ENCODE measurements at places on chromosomes 2 and 18. TPM values are rescaled to one million over a fixed set of nuclear protein-coding genes. Genes with fewer than 3 reads are reported as not detected.

DNA sequence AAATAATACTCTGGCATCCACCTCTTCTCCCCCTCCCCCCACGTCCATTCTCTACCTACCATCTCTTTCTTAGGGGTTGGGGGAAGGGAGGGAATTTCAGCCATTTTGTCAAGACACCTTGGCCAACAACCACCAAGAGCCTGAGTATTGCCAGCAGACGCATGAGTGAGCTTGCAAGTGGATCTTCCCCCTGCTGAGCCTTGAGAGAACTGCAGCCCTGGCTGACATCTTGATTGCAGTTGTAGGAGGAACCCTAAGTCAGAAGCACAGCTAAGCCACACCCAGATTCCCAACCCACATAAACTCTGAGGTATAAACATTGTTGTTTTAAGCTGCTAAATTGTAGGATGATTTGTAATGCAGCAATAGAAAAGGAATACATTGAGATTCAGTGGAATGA is 165.6 kb downstream of the TMEFF2 start:
- peak; percentile 26 for DNase-seq

DNA sequence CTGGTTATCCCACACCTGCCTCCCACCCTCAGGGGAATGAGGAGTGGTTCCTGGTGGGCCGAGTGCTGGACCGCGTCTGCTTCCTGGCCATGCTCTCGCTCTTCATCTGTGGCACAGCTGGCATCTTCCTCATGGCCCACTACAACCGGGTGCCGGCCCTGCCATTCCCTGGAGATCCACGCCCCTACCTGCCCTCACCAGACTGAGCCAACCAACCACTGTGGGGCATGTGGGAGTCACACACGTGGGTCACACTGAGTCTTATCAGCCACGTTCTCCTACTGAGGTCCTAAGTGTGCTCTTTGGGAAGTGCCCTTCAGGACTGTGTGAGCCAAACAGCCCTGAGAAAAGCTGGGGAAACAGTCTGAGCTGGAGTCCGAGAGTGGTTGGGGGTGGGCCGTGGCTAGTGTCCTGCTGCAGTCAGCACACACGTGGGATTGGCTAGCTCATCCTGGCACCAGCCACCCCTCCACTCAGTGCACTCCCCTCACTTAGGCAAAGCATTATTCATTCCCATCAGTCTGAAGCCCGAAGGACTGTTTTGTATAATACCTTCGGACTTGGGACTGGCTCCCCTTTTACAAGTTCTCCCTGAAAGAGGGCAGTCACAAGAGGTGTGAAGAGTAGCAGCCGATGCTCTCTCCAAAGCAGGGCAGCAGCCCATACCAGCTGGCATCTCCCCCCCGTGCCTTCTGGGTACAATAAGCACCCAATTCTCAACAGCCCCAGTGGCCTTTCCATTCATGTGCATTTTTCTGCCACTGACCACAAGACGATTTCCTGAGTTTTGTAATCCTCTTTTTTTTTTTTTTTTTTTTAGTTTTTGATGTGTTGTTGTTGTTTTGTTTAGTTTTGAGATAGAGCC is 4.6 kb downstream of the TIGD1 start:
- no peak for DNase-seq

- no peak for DNase-seq
Observed at GRCh38 chr2:230008708-230009066, 60.0 kb downstream of the SLC16A14 start.

PHLPP1 gene
- 4.8 TPM for total RNA-seq

DNA sequence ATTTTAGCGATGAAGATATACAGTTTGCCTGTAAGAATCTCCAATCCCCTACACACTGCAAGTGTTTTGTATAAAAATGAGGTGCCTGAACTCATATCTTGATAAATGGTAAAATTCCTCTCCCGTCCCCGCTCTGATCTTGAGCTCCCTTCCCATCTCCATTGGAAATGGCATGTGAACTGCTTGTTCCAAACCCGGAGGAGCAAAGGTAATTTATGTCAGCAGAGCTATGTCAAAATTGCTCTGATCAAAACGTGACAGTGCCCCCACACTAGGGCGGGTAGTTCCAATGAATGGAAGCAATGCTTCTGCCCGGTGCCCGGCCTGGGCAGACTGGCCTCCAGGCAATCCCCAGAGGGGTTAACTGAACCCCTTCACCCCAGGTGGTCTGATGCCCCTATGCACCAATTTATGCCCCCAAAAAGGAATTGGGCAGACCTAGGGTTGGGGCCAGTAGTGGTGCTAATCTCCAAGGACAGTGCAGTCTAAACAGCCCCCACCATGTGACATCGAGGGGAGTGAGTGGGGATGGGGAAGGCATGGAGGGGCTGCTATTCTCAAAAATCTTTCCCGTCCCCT is 3.6 kb upstream of the GMPPA start:
- no peak for DNase-seq

GRCh38 chr2:83689402-83689801 is 769.7 kb downstream of the SUCLG1 start:
- DNase-seq = no peak

TEKT4 gene
- not detected for total RNA-seq

GRCh38 chr2:183123959-183124221 is 353 bp upstream of the NUP35 start:
- no peak for DNase-seq

ZAP70 gene
- total RNA-seq = 0.33 TPM

DNA sequence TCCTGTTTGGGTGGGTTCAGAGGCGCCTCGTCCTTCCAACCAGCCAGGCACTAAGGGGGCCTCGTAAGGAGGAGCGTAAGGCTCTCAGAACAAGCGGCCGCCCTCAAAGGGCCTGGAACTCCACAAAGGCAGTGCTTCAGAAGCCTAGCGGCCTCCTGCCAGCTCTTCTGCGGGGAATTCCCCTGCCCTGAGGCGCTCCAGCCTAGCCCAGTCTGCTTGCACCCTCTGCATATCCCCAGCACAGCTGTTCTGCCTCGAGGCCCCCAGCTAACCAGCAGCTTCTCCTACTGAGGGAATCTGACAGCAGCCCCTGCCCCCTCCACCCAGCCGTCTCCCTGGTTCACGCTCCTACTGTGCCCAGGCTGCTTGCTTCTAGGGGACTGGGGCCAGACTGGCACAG is 265.9 kb downstream of the TFCP2L1 start:
- DNase-seq = peak; percentile 21

PSMA8 gene
- total RNA-seq = not detected

- DNase-seq = no peak
Observed at GRCh38 chr2:33116799-33117198, 170.0 kb downstream of the LTBP1 start.

DNA sequence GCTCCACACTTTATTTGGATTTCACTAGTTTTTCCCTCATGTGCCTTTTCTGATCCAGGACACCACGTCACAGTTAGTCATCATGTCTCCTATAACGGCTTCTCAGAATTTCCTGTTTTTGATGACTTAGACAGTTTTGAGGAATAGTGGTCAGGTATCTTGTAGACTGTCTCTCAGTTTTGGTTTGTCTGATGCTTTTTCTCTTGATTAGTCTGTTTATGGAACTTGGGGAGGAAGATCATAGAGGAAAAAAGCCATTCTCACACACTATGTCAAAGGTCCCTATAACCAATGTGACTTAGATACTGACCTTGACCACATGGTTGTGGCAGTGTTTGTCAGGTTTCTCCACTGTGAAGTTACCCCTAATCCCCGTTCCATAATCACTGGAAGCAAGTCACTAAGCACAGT is 89.0 kb downstream of the RAPH1 start:
- peak; percentile 64 for DNase-seq

TUBA4B gene
- not detected for total RNA-seq

DNA sequence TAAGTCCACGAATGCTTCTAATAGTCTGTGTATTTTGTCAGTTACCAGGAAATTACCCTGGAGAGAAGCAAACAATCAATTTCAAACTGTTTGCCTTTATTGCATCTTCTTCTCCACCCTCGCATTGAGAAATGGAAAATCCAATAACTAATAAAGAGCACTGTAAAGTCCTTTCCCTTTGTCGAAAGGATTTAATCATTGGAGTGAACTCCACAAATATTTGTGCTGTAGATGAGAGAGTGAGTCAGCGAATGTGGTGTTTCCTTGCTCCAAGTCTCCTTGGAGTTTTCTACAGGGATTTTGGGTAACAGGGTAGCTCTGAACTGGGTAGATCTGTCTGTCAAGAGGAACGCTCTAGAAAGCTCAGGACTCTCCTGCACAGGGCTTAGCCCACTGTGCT is 240.2 kb downstream of the KCNS3 start:
- peak; percentile 8 for DNase-seq

GRCh38 chr18:66346833-66347588 is 256.9 kb downstream of the CDH19 start:
- no peak for DNase-seq

GRCh38 chr2:184730288-184730687 is 132.0 kb downstream of the ZNF804A start:
- no peak for DNase-seq

ETAA1 gene
- 9.8 TPM for total RNA-seq

DNA sequence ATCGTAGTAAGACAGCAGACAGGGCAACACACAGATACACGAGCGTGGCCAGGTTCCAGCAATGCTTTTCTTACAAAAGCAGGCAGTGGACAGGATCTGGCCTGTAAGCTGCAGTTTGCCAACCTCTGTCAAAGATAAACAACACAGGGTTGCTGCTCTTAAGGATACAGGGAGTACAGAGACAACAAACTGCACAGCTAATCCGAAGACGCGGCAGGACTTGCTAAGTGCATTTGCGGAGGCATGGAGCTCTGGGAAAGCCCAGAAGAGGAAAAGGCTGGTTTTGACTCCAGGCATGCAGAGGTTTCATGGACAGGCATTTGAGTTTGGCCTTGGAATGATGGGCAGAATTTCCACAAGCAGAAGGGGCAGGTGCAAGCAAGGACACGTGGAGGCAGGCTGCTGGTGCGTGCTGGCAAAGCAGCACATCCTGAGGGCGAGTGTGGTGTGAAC is 24.4 kb downstream of the SERTAD2 start:
- DNase-seq = no peak

DNA sequence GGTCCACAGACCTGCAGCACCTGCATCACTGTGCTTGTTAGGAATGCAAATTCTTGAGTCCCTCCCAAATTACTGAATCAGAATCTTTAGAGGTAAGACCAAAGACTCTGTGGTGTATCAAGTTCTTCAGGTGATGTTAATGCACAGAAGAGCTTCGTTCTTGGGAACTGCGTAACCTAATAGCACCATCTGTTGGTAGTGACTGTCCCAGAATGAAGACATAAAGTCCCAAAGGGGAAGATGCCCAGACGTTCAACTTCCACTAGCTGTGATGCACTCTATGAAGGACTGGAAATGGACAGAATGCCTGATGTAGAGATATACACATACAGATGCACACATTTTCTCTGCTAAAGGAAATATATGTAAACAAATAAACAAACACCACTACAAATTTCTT is 576.0 kb downstream of the LRP1B start:
- no peak for DNase-seq

DNA sequence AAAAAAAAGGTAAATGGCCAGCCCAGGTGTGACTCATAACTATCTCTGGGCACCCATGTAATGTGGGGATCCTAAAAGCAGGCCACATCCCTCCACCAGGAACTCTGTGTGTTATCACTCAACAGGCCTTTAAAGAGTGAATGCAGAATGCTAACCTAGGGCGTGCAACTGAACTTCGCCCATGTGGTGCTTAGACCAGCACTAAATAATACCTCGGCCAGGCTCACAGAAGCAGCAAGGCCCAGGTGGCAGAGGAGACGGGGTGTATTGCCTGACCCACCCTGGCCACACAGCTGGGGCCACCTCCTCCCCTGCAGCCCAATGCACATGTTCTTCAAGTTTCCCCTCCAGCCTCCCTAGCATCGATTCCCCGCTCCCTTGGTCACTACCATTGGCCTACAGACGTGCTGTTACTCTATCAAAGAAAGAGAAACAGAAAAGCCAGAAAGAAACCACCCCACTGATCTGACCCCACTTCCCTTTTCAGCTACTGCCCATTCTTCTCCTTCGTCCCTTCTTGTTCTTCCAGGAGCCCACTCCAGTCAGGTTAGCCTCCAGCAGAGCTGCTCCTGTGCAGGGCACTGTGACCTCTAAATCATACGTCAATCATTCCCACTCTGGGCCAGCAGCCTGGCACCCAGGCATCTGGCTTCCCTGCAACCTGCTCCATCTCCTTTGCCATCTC is 22.0 kb downstream of the FAM178B start:
- no peak for DNase-seq

METAP1D gene
- 16.5 TPM for total RNA-seq

GRCh38 chr2:1662606-1663180 is 81.6 kb downstream of the PXDN start:
- no peak for DNase-seq

DNA sequence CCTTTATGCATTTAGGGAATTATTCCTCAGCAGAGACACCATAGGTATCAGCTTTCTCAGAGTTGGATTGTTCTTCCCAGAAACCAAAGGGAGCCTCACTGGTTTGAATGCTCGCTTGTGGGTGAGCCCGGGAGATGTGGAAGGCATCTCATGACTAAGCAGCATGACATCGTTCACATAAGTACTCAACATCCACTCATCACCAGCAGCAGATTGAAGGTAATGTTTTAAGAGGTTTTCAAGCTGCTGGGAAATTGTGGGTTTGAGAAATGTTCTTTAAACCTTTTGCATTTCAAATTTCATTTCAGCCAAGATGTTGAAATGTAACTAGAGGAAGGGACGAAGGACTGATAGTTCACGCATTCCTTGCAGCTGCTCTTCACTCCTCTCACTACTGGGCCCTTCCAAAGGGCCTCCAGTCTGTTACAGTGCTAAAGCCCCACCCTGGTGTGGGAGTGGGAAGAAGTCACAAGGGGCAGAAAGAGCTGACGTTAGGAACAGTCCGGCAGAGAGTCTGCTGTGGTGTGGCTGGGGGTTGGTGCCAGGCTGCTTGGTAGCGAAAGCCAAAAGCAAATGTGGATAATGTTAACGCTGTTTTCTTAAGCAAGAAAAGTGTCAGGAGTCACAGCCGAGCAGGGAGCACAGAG is 324.5 kb upstream of the EPHA4 start:
- DNase-seq = peak; percentile 58

ANKRD62 gene
- total RNA-seq = not detected

- no peak for DNase-seq
Observed at GRCh38 chr2:10544252-10544651, 96.1 kb upstream of the ODC1 start.

GRCh38 chr2:5235701-5236100 is 456.5 kb upstream of the SOX11 start:
- no peak for DNase-seq

All from Daoy (cell line).